ENCODE measurements at places on chromosomes 1 and 21. TPM values are rescaled to one million over a fixed set of nuclear protein-coding genes. Genes with fewer than 3 reads are reported as not detected.

GRCh38 chr1:179263121-179263520 lies 30.5 kb upstream of the SOAT1 start:
- no peak for DNase-seq
- no peak overlapping the region for H3K4me3 ChIP-seq
- no peak overlapping the region for H3K27ac ChIP-seq

GRCh38 chr1:7574121-7575040 lies 196.7 kb upstream of the VAMP3 start:
- no peaks in the 10 kb centered on the region for H3K4me1 ChIP-seq
- H3K27ac ChIP-seq: no peak overlapping the region
- no peak overlapping the region for H3K4me3 ChIP-seq
- no peaks in the 10 kb centered on the region for H3K36me3 ChIP-seq
- no peak for DNase-seq

GRCh38 chr1:156474966-156475365 lies 25.6 kb downstream of the MEF2D start:
- no peak overlapping the region for H3K4me3 ChIP-seq
- H3K27ac ChIP-seq: peak overlapping the region; percentile 7
- peaks cover 59% of the 10 kb centered on the region for H3K36me3 ChIP-seq
- no peak for DNase-seq

DNA sequence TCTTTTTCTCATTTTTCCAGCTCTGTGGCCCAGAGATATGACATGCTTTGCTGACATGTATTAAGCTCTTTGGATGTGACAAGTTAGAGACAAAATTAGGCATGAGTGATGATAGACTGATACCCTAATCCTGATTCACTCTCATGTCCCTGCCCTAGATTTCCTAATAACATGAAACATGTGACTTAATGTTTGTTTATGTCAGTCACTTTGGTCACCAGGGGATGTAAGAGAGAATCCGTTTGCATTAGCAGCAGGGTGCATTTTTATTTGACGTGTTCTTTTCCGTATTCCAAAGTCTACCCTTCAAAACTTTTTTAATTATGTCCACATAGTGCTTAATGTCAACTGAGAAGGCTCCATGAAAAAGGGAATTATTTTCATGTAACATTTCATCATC lies 192.4 kb downstream of the HMCN1 start:
- no peak overlapping the region for H3K4me3 ChIP-seq
- no peaks in the 10 kb centered on the region for H3K36me3 ChIP-seq
- no peaks in the 10 kb centered on the region for H3K27me3 ChIP-seq
- DNase-seq: no peak
- peaks cover 2% of the 10 kb centered on the region for H3K4me1 ChIP-seq
- no peak overlapping the region for H3K27ac ChIP-seq

- H3K4me1 ChIP-seq: no peaks in the 10 kb centered on the region
- DNase-seq: no peak
- H3K36me3 ChIP-seq: no peaks in the 10 kb centered on the region
- H3K27me3 ChIP-seq: no peaks in the 10 kb centered on the region
- no peak overlapping the region for H3K4me3 ChIP-seq
Measured at GRCh38 chr21:35720208-35720731, 340.1 kb downstream of the SETD4 start.

- no peaks in the 10 kb centered on the region for H3K27me3 ChIP-seq
- H3K36me3 ChIP-seq: no peaks in the 10 kb centered on the region
- H3K27ac ChIP-seq: no peak overlapping the region
- H3K4me3 ChIP-seq: no peak overlapping the region
- peaks cover 16% of the 10 kb centered on the region for H3K4me1 ChIP-seq
- no peak for DNase-seq
Measured at GRCh38 chr1:19475296-19475695, 10.0 kb downstream of the CAPZB start.

DNA sequence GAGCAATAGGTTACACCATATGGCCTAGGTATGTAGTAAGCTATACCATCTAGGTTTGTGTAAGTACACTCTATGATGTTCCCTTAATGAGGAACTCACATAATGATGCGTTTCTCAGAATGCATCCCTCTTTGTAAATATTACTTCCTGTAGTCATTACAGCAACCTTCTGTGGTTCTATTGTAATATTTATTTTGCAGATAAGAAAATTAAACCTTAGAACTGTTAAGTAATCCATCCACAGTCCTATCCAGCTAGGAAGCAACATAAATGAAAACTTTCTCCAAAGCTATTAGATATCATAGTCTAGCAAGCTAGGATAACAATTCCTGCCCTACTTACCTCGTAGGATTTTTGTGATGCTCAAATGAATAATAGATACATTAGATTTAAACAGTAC lies 88.7 kb downstream of the WLS start:
- no peak for DNase-seq
- H3K4me3 ChIP-seq: no peak overlapping the region
- H3K27ac ChIP-seq: no peak overlapping the region
- peaks cover 11% of the 10 kb centered on the region for H3K4me1 ChIP-seq
- H3K27me3 ChIP-seq: no peaks in the 10 kb centered on the region

DNA sequence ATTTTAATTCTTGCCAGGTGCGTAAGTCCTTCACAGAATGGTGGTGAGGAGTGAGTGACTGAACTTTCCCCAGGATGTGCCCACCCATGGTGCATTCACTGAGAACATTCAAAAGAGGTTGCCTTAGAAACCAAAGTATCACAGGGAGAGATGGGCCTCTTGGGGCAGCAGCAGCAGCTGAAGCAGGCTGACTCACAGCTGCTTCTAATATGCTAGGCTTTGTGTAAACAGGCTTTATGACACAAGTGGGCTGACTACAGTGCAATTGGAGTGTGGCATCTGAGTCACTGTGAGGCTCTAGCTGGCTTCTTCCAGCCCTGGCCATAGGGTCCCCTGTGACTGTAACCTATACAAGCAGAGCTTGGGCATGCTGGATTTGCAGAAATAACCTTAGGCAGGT lies 12.6 kb downstream of the PIGP start:
- no peaks in the 10 kb centered on the region for H3K27me3 ChIP-seq
- no peak overlapping the region for H3K4me3 ChIP-seq
- H3K4me1 ChIP-seq: peaks cover 5% of the 10 kb centered on the region
- peaks cover 3% of the 10 kb centered on the region for H3K36me3 ChIP-seq

GRCh38 chr1:46281021-46281420 lies 22.4 kb downstream of the LRRC41 start:
- H3K27ac ChIP-seq: no peak overlapping the region
- H3K36me3 ChIP-seq: peaks cover 26% of the 10 kb centered on the region
- no peaks in the 10 kb centered on the region for H3K27me3 ChIP-seq
- H3K4me3 ChIP-seq: no peak overlapping the region

DNA sequence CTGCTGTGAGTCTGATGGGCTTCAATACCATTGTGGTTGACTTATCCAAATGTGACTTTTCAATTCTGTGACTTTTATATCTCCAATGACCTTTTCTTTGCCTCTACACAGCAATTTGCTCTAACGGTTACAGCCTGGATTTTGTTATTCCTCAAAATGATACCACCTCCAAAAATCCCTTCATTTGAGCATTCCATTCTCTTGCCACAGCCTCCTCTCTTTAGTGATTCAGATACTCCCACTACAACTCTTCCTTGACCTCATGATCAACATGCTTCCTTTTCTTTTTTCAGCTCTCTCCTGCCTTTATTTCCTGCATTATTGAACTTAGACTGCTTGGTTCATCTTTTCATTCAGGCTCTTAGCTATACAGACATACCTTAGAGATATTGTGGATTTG lies 16.6 kb upstream of the IL19 start:
- H3K4me3 ChIP-seq: no peak overlapping the region
- H3K27ac ChIP-seq: no peak overlapping the region
- no peak for DNase-seq
- no peaks in the 10 kb centered on the region for H3K27me3 ChIP-seq
- H3K36me3 ChIP-seq: no peaks in the 10 kb centered on the region

- peaks cover 4% of the 10 kb centered on the region for H3K27me3 ChIP-seq
- no peak overlapping the region for H3K4me3 ChIP-seq
- no peak overlapping the region for H3K27ac ChIP-seq
- no peak for DNase-seq
- H3K36me3 ChIP-seq: no peaks in the 10 kb centered on the region
Measured at GRCh38 chr1:84836145-84836544, 56.9 kb downstream of the LPAR3 start.

DNA sequence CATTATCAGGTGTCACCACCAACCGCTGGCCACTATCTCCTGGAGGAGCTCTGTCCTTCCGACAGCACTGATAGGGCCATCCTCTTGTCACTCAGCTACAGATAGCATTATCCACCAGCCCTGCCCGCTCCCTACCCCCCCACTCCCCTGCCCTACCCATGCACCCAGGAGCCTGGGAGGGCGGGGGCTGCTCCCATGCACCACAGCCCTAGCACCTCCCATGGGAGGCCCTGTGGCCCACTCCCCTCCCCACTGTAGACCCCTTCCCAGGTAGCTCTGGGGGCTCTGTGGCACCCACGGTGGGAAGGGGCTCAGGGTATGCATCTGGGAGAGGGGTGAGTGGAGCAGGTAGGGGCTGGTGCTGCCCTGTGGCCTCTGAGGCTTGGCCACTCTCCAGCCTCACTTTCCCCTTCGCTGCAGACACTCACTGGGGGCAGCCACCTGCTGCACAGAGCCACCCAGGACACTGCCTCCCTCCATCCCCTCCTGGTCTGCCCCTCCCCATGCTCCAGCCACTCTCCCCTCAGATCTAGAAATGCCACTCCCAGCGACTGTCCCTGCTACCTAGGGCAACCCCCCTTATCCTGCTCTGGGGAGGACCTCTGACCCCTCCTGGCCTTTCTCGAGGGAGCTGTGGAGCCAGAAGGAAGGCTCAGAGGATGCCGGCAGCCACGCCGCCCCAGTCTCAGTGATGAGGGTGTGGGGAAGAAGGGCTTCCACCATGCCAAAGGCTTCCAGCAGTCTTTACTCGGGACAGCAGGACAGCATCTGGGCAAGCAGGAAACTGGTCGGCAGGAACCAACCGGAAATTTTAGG lies 58.5 kb downstream of the WNT9A start:
- H3K36me3 ChIP-seq: no peaks in the 10 kb centered on the region
- H3K4me3 ChIP-seq: no peak overlapping the region
- DNase-seq: peak; percentile 18
- no peak overlapping the region for H3K27ac ChIP-seq

- H3K4me3 ChIP-seq: peak overlapping the region; percentile 70
- H3K27ac ChIP-seq: peak overlapping the region; percentile 96
- H3K36me3 ChIP-seq: no peaks in the 10 kb centered on the region
- no peak for DNase-seq
- no peaks in the 10 kb centered on the region for H3K27me3 ChIP-seq
Measured at GRCh38 chr1:111203681-111204200, 3.3 kb upstream of the DENND2D start.

GRCh38 chr21:37758982-37759381 lies 157.3 kb downstream of the KCNJ6 start:
- no peaks in the 10 kb centered on the region for H3K36me3 ChIP-seq
- no peak overlapping the region for H3K27ac ChIP-seq
- DNase-seq: peak; percentile 36
- H3K27me3 ChIP-seq: peaks cover 7% of the 10 kb centered on the region

GRCh38 chr1:212225871-212226302 lies 59.3 kb upstream of the PPP2R5A start:
- H3K27ac ChIP-seq: no peak overlapping the region
- H3K4me3 ChIP-seq: no peak overlapping the region
- H3K4me1 ChIP-seq: peaks cover 9% of the 10 kb centered on the region
- no peaks in the 10 kb centered on the region for H3K36me3 ChIP-seq

DNA sequence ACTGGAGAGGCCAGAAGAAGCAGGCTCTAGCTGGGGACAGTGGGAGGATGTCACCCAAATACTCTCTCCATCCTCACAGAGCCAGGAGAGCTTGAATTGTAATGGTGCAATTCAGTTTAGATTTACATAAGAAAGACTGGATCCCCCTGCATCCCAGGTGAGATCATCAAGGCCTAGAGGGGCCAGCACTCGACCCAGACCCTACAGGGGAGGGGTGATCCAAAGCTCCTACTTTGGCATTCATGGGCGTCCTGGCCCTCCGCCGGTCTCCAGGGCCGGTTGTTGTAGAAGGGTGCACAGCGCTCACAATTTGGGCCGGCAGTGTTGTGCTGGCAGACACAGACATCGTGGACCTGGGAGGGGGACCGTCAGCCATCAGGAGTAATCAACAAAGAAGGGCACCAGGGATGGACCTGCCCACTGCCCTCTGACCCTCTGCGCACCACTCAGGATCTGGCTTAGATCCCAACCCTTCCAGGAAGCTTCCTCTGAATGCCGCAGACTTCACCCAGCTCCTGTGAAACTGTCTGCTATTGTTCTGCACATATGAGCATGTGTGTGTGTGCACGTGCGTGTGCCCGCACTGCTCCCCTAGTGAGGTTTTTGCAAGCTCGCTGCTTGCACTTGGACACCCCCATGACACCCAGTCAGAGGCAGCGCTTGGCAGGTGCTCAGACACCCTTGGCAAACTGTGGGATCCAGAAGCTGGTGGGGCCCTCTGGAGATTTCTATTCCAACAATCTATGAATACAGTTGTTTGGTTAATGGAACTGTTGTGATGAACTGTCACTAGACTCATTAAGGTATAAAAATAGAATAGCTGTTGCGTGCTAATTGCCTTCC lies 21.6 kb downstream of the LAMB3 start:
- DNase-seq: no peak
- H3K27ac ChIP-seq: no peak overlapping the region

DNA sequence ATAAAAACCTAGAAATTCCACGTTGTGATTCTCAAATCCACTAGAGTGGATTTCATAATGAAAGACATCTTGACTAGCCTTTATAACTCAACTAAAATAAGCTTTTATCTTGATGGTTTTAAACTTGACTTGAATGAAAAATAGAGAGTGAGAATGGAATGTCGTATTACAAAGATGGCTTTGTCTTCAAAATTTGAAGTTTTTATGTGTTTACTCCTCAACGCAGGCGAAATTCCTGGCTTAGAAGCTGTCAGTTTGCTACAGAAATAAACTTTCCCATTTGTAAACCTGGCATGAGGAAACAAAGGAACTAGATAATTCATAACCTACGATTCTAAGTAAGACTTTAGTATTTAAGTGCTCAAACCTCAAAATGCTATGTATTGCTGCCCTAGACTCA lies 90.0 kb upstream of the KRTAP19-8 start:
- H3K4me3 ChIP-seq: no peak overlapping the region
- no peak overlapping the region for H3K27ac ChIP-seq
- H3K4me1 ChIP-seq: no peaks in the 10 kb centered on the region

DNAH14 gene
- 61.3 TPM for total RNA-seq

RXRG gene
- total RNA-seq: 1.6 TPM

PADI3 gene
- total RNA-seq: not detected

HDAC1 gene
- total RNA-seq: 66.2 TPM

ANGPTL3 gene
- not detected for total RNA-seq

UBL4B gene
- not detected for total RNA-seq

PYHIN1 gene
- total RNA-seq: 0.95 TPM

PBX1 gene
- 58.0 TPM for total RNA-seq

FAM151A gene
- not detected for total RNA-seq

SCMH1 gene
- 30.6 TPM for total RNA-seq
